ENCODE measurements at places on chromosomes 3 and 15.
A peak's percentile ranks its signal among the peaks of the same experiment; 100 is the strongest.

DNA sequence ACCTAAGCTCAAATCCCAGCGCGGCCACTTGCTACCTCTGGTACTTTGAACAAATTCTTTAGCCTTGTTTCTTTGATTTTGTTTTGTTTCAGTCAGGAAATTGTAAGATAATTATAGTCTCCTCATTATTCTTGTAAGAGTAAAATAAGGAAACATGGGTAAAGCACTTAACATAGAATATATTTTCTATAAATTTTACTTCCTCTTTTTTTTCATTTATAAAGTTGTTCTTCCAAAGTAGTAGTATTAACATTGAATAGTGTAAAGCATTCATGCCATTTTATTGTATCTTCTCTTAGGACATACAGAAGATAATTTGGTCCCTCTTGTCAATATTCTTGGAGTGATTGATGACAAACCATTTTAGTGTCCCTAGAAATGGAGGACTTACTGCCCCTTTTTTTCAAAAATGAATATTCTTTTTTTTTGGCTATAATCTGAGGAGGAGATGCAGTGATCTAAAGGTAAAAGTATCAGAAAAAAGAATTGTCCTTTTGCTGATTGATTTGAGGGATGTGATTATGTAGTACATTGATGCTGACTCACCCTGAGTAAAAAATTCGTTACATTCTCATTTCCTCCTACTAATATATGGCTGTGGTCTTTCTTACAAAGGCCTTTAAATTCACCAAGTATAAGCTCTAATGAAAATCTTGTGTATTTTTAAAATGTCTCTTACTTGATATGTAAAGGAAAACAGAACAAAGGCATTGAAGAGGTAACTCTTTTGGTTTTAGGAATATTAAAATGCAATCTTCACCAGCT, 51.0 kb downstream of the ALCAM start:
- DNase-seq: no peak

DNA sequence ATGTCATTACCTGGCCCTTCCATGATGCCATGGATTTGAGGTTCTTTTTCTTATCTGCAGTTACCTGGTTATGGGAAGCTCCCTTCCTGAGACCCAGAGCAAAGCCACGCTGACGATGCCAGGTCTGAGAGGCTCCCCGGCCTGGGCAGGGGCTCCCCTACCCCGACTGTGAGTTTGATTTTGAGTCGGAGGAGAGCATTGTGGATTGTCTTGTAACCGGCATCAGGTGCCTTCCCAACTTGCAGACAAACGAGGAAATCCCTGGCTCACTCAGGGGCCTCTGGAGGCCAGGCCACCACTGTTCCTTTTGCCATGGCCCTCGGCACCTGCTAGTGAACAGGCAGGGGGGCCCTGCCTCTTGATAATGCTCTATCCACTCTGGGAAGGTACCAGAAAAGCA, 151.4 kb downstream of the ATP10A start:
- no peak for DNase-seq

- DNase-seq: no peak
These were observed 159.8 kb upstream of the NUDT16 start for GRCh38 chr3:131221731-131222130.

DNA sequence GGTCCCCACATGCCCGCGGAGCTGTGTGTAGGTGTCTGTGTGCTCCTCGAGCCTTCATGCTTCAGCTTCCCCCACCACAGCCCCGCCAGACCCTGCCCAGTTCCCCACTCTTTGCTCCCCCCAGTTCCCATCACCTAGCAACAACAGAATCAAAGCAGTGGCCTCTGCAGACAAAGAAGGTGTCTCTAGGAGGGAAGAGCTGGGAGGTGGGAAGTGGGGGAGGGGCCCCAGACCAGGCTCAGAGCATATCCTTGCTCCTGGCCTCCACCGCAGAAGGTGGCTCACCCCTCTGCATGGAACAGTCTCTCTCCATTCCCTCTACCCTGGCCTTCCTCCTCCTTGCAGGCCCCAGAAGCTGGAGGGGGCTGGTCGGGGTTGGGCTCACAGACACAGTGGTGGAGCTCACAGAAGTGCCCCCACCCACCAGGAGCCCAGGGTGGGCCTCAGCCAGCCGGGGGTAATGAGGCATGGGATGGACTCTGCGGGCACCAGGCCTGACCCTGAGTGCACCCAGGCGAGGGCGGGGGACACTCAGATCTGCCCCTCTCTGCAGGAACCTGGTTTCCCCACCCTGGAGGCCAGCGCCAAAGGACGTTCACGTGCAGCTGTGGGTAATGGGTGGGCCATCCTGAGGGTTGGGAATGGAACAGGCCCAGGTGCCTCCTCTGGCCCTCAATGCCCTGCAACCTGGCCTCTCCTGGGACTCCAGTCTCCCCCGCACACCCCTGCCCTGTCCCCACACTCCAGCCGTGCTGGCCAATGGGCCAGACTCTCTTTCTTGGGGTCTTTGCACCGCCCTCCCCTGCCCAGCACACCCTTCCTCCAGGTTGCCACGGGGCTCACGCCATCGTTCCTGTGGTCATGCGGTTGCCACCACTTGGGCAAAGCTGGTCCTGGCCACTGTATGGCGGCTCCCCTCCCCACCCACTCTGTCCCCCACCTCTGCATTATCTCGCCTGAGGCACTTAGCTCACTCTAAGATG, 53.4 kb downstream of the TPRA1 start:
- peak; percentile 66 for DNase-seq

- DNase-seq: no peak
These were observed 28.2 kb upstream of the BCL6 start for GRCh38 chr3:187773233-187774184.

GRCh38 chr3:141439589-141439988, 47.2 kb upstream of the RASA2 start:
- no peak for DNase-seq
